ENCODE measurements at places on chromosomes 12 and 14.

- no peak for DNase-seq
Observed at GRCh38 chr12:75507086-75507485, 4.3 kb downstream of the KRR1 start.

DNA sequence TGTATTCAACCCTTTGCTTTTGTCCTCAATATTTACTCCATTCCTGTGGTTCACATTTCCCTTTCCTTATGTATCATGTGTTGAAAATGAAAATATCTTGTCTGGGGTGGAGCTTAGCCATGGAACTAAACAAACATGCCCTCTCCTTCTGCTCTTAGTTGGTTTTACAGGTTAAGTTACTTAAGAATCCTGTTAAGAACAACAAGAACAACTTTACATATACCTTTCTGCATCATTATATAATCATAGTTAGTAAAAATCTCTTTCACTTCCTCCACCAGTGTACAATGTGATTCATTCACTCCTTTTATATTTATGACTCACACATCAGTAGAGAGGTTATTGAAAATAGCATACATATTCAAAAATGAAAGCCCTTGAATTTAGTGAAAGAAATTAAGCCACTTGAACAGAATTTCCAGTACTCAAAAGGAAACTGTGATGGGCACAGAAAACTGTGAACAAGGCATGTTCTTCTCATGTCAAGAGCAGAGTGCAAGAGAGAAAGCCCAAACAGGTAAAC lies 307.7 kb downstream of the CCDC91 start:
- DNase-seq: no peak

- no peak for DNase-seq
Observed at GRCh38 chr14:42533476-42533875, 926.8 kb downstream of the LRFN5 start.

DNA sequence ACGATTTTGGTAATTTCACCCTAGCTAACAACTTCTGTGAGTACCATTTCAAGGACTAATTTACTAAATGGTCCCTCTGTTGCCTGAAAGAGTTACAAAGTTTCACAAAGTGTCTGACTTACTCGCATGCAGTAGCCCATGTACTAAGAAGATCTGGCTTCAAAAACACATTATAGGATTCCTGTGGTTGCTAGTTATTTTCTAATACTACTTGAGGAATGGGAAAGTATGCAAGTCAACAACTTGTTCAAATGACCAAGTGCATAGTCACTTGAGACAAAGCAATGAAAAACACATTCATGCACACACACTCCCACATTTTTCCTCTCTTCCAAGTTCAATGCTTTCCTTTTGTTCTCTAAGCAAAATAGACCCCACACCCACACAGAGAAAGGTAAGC lies 219.7 kb upstream of the TMPO start:
- DNase-seq: no peak

DNA sequence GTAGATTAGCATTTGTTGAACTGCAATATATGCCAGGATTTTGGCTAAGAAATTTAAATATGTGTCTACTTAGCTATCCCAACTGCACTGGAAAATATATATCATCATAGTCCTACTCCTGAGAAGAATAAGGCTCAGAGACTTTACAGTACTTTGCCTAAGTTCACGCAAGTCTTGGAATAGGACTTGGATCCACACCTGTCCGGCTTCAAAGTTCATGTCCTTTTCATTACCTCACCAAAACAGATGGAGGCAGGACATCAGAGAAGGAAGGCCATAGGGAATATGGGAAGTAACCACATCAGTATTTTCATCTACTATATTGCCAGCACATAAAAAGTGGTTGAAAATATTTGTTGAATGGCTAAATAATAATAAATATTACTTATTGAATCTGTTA lies 358.5 kb downstream of the PRKD1 start:
- no peak for DNase-seq

DNA sequence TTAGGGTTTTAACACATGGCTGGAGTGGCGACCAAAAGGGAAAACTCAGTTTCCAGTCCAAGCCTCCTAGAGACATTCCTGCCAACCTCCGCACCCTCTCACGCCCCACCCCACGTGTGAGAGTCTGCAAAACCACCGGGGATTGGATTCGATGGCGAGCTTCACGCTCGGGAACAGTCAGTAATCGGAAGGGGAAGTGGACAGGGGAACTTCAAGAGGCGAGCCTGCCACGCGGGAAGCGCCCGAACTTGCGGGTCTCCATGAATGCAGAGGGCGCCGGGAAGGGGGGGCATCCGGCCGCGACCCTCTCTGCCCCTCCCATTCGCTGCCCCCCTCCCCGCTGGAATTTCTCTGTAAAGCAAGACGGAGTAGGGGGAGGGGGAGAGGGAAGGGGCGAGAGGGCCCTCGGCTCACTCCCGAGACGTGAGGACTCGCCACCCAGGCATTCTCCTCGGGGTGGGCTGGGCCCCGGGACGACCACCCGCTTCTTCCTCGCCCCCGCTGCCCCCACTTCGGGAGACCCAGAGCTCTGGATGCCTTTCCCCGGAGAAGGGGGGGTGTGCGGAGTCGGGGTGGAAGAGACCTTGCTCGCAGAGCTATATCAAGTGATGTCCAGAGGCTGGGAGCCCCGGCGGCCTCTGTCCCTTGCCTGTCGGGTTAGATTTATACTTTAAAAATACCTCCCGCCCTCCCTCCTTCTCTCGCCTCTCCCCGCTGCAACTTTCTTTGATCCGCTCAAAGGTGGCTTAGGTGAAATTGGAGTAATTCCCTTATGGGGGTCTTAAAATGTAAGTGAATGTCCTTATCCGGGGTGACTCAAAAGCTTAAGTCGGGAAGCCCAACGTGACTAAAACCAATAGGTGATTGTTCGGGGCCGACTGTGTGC lies 2.5 kb upstream of the CCND2 start:
- DNase-seq: no peak

GRCh38 chr12:47604221-47604873 lies 101.5 kb downstream of the RPAP3 start:
- DNase-seq: no peak

DNA sequence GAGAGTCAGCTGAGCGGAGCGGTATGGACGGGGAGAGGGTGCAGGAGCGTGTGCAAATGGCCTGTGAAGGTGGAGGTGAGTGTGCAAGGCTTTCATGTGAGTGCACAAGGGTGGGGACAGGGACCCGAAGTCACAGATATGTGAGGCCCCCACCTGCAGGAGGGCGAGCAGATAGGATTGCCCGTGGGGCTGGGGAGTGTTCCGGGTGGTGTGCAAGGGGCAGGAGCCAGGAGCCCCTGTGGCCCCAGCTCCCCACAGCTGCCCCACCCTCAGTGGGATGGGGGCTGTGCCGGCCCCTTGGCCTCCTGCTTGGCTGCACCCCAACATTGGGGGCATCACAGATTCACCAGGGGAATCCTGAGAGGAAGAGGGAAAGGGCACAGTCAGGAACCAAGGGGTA lies 5.5 kb upstream of the ZNF384 start:
- DNase-seq: no peak

DNA sequence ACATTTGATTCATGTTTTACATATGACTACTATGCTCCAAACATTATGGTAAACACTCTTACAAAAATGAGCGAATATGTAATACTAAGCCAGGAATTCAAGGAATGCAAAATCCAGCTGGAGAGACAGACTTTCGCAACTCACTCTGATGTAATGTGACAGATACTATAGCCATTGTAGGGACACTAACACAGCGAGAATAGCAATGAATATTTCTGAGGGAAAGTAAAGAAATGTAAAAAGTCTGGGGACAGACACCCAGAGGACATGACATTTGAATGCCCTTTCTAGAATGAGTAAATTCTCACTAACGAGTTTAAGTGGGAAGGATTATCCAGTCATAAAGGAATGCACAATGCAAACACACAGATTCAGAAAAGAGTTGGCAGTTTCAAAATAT lies 121.9 kb downstream of the PIK3C2G start:
- DNase-seq: no peak

DNA sequence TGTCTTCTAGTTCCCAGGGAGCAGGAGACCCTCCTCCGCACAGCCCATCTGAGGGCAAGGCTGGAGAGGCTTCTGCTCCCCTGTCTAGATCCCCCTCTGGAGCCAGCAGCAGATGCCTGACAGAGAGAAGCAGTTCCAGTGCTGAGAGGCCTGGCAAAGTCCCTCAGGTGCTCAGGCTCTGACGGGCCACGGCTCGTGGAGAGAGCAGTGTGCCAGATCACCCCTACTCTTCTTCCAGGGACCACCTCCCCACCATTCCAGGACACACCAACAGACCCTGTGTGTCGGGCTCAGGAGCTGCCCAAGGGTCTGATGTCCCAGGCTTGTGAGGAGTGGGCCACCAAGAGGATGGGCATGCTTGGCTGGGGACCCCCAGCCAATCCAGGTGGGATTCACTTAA lies 22.5 kb upstream of the C14orf180 start:
- DNase-seq: no peak

DNA sequence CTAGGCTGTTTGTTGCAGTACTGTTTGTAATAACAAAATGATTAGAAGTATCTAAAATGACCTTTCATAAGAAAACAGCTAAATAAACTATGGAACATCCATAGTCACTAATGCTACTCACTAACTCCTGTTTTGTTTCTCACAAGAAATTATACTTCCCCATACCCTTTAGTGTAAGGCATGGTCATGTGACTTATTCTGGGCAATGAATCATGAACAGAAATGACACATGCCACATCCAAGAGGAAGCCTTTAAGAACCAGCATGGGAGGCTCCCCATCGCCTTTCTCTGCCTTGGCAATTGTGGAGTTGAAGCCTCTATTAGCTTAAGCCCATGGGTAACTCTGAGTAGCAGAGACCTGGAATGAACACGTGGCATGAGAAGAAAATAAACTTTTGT lies 49.3 kb downstream of the KSR2 start:
- no peak for DNase-seq
